ENCODE measurements at places on chromosomes 16 and 17.

DNA sequence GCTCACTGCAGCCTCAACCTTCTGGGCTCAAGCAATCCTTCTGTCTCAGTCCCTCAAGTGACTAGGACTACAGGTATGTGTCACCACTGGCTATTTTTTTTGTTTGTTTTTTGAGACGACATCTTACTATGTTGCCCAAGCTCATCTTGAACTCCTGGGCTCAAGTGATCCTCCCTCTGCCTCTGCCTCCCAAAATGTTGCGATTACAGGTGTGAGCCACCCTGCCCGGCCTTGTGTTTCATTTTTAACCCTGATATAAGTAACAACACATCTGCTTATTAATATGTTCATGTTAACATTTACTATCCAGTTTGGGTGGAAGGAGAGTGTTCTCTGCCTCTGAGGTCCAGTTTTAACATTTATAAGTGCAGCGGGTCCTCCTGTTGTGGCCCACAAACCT is 3.1 kb downstream of the FAM20A start:
- no peak for DNase-seq

DNA sequence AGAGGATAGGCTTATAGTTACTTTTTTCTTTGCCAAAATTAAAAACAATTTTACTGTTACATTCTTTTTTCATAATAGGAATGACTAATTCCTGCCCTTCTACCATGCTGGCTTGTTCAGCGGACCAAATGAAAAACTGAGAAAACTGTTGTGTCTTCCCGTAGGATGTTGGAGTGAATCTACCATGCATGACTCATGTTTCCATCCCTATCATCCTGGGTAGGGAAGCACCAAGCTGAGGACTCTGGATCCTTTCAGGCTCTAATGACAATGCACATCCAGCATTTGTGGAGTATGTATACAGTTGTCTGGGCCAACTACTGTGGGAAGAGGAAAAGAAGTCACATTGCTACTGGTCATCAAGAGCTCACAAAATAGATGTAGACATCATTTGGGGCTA is 41.1 kb upstream of the DHX8 start:
- no peak for DNase-seq

- DNase-seq = no peak
These were observed 15.8 kb upstream of the PRM1 start for GRCh38 chr16:11296706-11297491.

DNA sequence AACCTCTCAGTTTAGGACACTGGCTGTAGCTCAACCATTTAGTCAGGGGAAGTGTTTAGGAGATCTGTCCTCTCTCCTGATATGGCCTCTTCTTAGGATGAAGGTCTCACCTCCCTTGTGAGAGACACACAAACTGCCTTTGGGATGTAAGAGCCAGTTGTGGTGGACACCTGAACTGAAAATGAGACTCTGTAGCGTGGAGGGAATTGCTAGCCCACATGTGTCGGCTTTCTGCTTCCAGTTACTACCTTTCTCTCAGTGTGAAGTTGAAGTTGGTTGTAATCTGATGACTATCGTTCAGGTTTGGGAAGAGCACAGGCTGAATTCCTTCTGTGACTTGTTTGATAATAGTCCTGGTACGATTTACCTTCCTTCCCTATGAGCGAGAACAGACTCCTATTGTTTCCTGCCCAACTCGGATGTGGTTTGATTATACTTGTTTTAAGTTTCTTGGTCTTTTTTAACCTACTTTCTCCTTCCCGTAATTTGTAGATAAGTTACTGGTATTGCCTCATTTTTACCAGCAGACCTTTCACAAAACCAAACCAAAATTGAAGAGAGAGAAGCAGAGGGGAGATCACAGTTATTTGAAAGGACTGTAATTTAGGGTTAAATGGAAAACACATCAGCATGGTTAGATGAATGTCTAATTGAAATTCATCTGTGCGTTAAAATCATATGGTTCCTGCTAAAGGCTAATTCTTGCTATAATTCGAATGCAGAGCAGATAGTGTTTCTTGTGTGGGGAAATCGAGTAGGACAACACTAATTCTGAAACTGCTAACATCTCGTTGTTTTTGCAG is 43.2 kb downstream of the CLEC16A start:
- no peak for DNase-seq

Measured in hindlimb muscle (tissue), 1 donor.